ENCODE measurements at places on chromosomes 16 and 17.

DNA sequence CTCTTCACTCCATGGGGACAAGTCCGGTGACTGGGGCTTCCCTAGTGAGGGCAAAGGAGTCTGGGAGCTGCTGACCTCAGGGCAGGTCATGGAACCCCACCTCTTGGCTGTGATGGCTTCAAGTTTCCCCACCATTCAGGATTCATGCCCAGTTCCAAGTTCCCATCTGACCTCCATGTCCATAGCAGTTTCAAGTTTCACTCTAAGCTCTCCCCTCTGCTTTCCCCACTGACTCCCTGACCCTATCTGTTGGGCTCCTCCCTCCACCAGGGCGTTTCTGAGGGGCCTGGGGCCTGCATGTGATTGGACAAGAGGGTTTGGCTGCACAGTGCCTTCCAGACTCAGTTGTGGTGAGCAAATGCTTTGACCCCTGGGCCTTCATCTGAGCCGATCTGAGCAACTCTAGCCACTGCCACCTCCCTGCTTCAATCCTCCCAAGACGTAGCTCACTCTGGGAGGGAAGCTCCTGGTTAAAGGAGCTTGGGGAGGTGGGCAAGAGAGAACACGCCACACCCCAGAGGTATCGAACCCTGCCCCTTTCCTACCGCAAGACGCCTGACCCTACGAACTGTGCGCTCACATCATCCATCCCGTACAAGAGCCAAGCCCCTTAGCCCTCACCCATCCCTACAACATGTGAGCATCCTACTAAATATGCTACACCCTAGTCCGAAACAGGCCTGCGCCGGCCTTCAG, 8.3 kb downstream of the ZNF629 start:
- DNase-seq: no peak

- DNase-seq: peak; percentile 86
Observed at GRCh38 chr17:38464723-38465390, 36.6 kb downstream of the ARHGAP23 start.

DNA sequence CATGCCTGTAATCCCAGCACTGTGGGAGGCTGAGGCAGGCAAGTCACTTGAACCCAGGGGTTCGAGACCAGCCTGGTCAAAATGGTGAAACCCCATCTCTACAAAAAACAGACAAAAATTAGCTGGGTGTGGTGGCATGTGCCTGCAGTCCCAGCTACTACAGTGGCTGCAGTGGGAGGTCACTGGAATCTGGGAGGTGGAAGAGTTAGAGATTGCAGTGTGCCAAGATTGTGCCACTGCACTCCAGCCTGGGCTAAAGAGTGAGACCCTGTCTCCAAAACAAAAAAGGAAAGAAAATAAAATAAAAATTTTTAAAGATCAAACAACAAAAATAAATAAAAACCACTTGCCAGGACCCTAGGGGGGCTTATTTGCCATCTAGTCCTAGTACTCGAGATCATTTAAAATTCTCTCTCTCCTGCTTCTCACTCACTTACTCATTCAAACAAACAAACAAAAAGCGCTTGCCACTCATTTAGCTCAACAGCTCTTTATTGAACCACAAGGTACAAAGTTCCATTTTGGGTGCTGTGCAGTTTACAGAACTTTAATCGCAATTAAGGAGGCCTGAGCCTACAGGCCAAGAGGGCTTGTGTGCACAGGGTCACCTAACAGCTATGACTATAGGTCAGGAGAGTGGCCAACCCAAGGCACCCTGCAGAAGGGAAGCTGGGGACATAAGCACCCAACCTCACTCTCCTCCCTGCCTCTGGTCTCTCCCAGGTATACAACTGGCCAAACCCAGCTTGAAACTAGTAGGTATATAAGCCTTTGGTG, 4.4 kb downstream of the CHD9NB start:
- no peak for DNase-seq

DNA sequence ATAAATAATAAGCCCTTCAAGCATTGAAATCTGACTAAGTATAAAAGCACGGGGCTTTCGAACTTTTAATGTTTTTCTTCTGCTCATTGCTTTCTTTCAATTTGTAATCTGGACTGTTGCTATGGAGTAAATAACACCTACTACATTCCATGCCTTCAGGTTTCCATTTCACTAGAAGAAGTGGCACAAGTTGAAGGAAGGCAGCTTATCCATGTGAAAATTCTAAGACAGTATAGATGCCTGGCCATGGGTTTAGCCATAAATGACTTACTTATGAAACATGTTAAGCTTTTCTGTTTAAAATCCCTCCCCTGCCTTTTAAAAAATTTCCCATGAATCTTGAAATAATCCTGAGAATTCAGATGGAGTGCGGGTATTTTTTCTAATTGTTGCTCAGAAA, 30.6 kb downstream of the KCNJ16 start:
- no peak for DNase-seq

DNA sequence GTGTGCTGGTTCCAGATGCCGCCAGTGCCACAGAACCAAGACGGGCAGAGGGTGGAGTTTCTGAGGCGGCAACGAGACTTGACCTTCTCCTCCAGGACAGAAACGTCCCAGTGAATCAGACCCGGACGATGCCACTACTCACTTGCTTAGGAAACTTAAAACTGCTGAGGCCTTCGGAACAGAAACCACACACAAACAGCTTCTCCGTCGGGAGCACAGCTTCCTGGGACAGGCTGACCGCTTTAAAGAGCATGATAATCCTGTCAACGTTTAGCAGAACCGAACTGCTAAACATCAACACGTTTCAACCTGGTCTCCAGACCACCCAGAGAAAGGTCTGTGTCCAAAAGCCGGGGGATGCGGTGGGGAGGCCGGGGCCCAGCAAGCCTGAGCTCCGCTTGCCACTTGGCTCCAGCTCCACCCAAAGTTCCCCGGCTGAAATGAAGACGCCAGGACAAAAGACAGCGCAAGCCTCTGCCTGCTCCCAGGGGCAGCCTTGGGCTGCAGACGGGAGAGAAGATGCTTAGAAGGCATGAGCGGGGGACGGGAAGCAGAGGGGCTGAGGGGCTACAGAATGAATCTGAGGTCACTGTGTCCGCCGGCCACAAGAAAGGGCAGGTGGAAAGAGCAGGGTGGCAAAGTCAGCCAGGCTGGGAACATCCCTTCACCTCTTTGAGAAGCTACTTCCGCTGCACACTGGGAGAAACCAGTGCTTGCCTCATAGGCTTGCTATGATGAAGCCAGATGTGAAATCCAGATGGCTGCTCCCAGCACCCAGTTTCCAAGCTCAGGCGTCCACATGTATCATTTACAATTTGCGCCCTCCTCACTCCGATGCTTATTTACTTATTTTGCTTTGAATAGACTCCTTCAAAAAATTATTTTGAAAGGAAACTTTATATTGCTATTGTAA, 69.0 kb downstream of the MRM3 start:
- no peak for DNase-seq

- DNase-seq: peak; percentile 79
Observed at GRCh38 chr17:21119247-21119918, 7.4 kb upstream of the DHRS7B start.

DNA sequence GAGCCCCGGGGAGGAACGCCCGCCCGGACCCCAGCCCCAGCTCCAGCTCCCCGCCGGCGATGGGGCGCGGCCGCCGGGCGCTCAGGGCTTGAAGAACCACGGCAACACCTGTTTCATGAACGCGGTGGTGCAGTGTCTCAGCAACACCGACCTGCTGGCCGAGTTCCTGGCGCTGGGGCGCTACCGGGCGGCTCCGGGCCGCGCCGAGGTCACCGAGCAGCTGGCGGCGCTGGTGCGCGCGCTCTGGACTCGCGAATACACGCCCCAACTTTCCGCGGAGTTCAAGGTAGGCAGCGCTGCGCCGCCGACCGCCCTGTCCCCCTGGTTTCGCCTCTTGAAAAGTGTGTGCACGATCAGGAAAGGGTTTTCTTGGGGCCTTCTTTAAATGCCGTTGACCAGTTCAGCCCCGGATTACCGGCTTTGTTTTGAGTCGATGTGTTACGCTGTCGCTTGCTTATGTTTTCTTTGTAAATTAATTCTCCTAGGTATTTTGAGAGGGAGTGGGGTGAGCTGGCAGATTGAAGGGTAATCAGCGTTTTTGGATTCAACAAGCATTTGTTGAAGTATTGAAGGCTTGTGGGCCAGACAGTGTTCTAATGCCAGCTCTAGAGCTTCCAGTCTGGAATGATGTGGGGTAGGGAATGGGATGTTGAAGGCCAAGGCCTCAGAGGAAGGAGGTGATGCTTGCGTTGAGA, 681 bp downstream of the USP43 start:
- peak; percentile 24 for DNase-seq

GRCh38 chr17:5419356-5419958, at the start of gene NUP88:
TSS of gene NUP88 (minus strand) at chr17:5419662. CDS start at chr17:5419650, 12 bp downstream.
- DNase-seq: peak; percentile 99

DNA sequence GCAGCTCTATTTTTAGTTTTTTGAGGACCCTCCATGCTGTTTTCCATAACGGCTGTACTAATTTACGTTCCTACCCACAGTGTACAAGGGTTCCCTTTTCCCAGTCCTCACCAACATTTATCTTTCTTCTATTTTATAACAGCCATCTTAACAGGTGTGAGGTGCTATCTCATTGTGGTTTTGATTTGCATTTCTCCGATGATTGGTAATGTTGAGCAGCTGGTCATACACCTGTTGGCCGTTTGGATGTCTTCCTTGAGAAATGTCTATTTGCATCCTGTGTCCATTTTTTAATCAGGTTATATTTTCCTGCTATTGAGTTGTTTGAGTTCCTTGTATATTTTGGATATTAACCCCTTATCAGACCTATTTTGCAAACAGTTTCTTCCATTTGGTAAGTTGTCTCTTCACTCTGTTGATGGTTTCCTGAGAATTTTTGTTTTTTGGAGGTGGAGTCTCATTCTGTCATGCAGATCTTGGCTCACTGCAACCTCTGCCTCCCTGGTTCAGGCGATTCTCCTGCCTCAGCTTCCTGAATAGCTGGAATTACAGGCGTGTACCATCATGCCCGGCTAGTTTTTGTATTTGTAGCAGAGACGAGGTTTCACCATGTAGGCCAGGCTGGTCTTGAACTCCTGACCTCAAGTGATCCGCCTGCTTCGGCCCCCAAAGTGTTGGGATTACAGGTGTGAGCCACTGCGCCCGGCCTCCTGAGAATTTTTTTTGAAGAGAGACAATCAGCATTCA, 279.6 kb downstream of the SNX29 start:
- no peak for DNase-seq

GRCh38 chr17:63483655-63484575, 7.1 kb downstream of the ACE start:
- no peak for DNase-seq

DNA sequence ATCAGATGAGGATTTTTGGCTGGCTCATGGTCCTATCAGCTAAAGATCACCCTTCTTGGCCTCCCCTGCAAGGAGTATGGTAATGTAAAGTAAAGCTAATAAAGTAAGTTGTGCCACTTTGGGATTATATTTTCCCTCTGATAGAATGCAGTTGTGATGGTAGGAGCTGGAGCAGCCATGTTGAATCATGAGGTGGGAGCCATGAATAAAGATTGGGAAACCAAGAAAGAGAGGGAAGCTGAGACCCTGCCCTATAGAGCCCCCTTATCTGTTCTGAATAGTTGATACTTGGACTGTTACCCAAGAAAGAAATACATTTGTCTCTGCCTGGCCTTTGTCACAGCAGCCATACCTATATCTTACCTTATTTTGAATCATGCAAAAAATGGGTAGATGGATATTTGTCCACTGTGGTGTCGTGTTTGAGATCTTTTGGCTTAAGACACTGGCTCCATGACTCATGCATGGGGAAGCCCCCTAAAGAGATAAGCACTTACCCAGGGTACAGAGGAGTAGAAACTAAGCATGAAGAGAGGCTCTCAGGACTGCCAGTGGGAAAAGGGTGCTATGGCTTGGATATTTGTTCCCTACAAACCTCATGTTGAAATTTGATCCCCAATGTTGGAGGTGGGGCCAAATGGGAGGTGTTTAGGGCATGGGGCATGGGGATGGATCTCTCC, 17.7 kb upstream of the TVP23A start:
- no peak for DNase-seq

GRCh38 chr16:72137380-72138063, 34.4 kb downstream of the PMFBP1 start:
- no peak for DNase-seq

DNA sequence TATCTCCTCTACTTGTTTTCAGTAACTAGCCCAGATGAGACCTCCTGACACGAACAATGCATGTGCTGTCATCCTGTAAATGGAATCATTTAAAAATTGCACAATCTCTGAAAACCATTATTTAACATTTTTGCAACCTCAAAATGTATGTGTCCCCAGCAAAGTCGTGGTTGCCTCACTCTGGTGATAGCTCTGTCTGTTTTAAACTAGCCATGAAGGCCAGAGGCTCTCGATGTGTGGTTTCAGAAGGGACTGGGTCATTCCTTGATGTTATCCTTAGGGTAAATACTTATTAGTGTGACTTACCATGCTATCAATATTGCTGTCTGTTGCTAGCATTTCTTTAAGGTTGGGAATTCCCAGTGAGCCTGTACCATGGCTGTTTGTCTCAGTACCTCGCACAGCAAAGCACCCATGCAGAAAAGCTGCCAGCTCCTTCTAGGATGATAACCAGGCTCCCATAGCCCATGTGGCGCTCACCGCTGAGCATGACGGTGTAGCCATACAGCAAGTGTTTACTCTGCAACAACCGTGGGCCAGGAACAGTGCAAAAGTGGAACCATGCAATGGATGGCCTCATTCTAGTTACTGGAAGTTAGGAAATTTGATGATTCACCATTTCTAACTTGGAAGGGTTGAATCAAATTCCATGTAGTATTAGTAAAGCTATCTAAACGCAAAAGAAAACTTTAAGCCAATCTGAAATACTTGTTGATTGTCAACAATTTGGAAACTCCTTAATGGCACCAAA, 2.9 kb upstream of the PGS1 start:
- peak; percentile 72 for DNase-seq

DNA sequence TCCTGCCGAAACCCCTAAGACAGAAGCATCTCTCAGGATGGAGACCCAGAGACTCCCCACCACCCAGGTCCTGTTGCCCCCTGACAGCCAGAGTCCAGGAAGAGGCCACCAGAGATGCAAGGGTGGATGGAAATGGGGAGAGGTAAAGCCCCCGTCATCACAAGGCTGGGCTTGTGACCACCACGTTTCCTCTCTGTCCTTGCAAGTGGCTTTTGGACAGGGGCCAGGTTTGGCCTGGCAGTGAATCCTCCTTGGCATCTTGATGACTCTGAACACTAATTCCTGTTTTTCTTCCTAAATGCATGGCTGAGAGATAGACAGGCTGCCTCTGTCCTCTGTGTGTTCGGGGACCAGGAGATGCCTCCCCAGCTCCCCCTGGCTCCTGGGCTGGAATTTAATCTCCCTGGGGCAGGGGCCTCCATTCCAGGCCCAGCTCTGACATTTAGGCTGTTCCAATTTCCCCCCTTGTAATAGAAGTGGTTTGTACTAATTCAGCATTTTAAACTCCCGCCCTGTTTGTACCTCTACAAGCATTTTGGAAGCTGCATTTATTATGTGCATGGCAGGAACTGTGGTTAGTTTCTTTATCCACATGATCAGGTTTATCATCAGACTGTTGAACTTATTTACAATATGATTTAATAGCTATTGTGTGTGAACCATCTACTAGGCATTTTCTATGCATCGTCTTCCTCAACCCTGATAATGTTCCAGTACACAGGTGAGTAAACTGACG, 116.1 kb upstream of the IRX6 start:
- DNase-seq: no peak

- peak; percentile 22 for DNase-seq
Observed at GRCh38 chr17:4987767-4988567, 492 bp upstream of the CAMTA2 start.

All from dermis blood vessel endothelial cell (primary cell).